Stimulated activated CD4-positive, alpha-beta T cell treated with anti-CD3 and anti-CD28 coated beads, TNF-alpha, amount 100 ng/mL, for 1 hour (primary cell): ENCODE measurements at places on chromosomes 13 and 19.

DNA sequence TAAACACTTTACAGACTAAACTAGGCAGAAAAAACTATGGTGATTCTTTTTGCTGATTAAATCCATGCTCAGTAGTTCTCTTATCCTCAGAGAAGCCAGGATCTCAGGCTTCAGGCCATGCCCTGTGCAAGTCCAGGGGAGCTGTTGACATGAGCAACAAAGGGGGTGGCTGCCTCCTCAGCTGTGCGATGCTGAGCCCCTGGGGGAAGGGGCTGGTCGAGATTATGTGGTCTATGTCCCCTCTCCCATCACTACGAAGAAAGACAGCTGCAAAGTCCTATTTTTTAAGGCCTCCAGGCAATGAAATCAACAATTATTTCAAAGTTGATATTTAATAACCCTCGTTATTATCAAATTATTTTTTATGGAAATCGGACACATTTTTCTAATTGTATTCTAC, 37.0 kb downstream of the IRS2 start:
- DNase-seq, result no peak

DNA sequence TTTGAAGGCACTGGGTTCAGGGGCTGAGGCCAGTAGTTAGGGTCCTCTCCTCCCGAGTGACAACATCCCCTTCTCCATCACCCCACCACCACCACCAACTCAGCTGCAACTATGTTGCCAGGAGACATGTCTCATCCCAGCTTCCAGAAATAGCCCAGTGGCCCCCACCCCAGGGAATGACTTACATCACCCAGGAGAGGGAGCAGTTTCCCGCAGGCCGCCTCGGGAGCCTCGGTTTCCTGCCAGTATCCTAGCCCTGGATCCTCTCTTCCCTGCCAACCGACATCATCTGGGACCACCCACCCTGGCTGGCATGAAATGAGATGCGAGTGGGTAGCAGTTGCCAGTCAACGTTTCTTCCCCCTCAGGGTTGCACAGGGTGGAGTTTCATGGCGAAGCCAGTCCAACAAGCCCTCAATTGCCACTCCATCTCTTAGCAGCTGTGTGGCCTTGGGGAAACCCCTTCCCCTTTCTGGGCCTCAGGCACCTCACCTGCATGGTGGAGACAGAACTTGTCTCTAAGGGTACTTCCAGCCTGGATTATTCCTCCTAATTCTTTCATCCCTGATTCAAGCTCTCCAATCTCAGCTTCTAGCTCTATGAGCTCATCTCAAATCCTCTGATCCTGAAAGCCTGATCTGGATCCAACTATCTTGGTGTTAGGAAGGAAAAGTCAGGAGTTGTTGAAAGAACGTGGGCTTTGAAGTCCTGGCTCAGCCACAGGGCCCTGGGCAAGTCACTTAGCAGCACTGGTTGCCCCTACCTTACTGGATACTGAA, 3.9 kb upstream of the GSK3A start:
- no peak for DNase-seq

DNA sequence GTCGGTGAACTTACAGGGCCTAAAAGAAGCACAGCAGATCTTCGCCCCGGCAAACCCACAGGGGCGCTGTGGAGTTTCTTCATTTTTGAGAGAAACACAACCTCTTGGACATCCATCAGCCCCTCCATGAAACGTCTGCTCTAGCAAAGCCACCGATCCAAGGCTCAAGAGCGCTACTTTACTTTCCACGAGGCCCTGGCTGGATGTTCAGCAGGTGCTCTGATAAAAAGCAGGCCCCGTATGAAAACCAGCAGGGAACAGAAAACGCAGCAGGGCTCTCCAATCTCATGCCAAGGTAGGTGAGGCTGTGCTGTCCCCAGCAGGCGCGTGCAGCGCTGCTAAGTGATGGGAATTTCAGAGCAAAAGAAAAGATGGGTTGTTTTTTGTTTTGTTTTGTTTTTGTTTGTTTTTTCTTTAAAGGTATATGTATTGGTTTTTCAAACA, 86.7 kb downstream of the IRS2 start:
- DNase-seq, result no peak

GRCh38 chr19:8231073-8231604, 22.0 kb downstream of the CERS4 start:
- no peak for DNase-seq
